NCI-H187 treated with DMSO at 0.1 percent for 48 hours (cell line): ENCODE measurements at places on chromosomes 3 and 15.

DNA sequence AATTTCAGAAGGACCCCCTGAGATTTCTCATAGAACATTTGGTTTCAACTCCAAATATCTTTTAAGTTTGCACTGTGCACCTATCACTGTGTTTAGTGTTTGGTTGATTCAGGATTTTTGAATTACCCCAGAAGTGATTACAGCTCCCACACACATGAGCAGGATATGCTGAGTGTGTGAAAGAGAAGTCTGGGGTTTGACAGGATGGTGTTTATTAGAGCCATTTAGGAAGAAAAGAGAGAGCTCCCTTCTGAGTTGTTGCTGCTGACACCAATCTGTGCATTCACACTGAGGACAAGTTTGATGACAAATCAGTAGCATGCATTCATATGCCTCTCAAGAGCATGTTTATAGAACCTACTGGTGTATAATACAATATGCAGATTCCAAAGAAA lies 118.1 kb downstream of the RPL22L1 start:
- no peak for DNase-seq

DNA sequence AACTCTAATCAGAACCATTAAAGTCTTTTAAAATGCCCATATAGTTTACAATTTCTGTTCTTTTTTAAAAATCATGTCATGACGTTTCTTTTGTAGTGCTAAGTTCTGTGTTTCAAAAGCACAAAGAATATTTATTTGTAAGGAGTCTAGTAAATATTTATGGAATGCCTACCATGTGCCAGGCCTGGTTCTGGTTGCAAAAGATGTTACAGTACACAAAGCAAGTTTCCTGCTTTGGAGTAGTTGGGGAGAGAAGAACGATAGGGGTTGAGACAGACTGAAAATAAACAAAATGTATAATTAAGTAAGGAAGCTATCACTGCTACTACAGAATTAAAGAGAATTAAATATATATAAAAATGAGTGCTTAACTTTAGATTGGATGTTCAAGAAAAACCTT lies 86.8 kb upstream of the CMSS1 start:
- no peak for DNase-seq

DNA sequence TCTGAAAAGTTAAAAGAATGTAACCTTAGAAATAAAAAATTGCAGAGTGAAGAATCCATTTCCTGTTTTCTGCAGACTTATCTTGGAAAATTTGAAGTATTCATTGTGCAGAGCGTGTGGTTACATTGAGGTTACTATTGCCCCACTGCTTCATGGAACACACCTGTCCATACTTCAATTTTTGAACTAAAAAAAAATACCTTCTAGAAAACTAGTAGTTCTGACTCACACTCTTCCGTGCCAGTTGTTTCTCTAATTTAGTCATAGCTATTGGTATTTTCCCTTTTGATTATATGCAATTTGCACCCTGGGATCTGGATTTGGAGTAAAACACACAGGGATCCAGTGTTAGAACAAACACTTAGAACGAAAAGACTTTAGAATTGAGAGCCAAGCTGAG lies 111.8 kb upstream of the LYSMD4 start:
- DNase-seq, result no peak

GRCh38 chr3:109927726-109928125 lies 590.4 kb upstream of the DPPA4 start:
- no peak for DNase-seq

- DNase-seq, result no peak
Measured at GRCh38 chr3:18556503-18557135, 131.5 kb upstream of the SATB1 start.

DNA sequence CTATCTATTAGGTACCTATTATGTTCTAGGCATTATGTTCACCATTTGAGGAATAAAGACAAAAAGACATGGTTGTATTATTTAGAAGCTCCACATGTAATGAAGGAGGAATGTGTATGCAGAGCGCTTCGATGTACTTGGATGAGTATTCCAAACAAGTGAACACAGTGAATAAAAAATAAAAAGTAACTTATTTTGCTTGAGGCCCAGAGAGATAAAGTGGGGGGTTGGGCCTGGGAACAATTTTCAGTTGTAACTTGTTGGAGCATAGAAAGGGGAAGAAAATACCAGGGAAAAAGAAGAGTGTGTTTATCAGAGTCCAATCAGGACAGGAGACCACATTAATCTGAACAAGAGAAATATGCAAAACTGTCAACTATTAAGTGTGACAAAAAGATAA lies 445.7 kb upstream of the BCHE start:
- DNase-seq, result no peak

DNA sequence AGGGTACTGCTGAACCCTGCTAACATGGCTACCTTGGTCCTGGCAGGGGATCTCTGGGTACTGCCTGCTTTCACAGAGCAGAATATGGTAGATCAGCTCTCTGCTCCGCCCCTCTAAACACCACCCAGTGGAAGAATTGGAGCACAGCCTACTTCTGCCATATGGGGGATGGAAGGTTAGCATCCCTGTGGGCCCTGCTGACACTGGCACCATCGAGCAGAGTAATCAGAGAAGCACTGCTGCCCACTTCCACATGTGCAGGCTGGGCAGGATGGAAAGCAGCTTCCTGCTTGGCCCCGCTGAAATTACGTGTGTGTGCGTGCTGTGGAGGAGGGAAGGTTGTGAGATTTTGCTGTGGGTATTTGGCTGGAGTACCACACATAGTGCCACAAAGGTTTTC lies 24.8 kb downstream of the CCR1 start:
- DNase-seq, result no peak

GRCh38 chr15:47383801-47384200 lies 333.5 kb upstream of the SEMA6D start:
- no peak for DNase-seq

GRCh38 chr3:161388855-161389254 lies 17.5 kb upstream of the SPTSSB start:
- no peak for DNase-seq

- DNase-seq, result no peak
Measured at GRCh38 chr3:176739159-176739558, 458.1 kb downstream of the TBL1XR1 start.

DNA sequence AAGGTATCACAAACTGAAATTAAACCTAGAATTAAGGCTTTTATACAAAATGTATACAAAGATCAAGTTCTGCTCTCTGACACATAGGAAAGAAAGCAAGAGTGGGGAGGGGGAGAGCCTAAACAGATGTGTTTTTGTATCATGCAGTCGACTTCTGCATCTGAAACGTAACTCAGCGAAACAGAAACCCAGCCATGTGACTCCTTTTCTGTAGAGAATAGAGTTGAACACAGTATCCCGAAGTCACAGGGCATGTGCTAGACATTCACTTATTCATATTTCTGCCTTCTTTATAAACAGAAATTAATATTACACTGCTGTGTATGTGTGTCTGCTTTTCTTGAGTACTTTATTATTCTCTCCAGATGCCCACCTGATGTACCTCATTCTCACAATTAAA lies 121.0 kb downstream of the PDZRN3 start:
- DNase-seq, result no peak
